ENCODE measurements at places on chromosomes 11 and 22.

- DNase-seq = no peak
These were observed 802 bp upstream of the PIM3 start for GRCh38 chr22:49959782-49960158.

- no peak for DNase-seq
These were observed 98.4 kb downstream of the ZNF280B start for GRCh38 chr22:22410121-22410520.

DNA sequence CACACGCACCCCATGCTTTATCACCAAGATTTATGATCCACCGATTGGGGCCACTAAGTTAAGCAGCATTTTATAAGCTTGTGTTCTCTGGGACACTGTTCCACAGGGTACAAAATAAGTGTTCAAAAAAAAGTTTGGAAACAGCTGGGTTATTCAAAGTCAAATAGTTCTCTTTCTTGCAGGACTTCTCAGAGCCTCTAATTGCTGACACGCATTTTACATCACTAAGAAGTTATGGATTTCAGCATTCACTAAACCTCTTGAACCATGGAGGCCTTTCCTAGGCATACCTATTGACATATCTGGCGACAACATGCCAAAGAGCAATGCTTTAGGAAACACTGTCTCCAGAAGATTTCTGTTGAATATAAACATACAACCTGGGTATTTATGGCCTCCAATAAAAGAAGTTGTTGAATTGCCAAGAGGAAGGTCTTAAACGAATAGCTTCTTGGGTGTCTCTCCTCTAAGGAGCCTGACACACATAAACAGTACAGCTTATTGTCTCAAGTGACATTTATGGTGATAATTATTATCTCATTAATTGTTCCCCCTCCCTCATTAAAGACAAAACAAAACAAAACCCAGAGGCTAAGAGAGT is 147.1 kb upstream of the ARHGAP20 start:
- DNase-seq = no peak

- no peak for DNase-seq
These were observed 179.8 kb downstream of the NAV2 start for GRCh38 chr11:19892387-19892786.

GRCh38 chr11:2725368-2726300 is 25.8 kb upstream of the KCNQ1OT1 start:
- no peak for DNase-seq

DNA sequence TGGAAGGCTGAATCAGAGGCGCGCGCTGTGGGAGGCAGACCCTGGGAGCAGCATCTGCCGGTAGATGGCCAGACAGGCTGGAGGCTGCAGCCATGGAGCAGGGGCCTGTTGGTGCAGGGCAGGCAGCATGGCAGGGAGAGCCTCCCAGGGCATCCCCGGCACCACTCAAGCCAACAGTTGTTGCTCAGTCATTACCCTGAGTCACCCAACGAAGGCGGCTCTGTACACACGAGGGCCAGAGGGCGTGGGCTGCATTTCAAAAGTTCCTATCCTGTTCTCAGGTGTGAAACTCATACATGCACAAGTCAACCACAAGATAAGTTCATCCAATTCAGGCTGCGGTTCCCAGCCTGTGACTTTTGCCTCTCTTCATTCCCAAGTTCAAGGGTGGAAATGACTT is 2.6 kb downstream of the ANO1 start:
- DNase-seq = no peak

GRCh38 chr11:117090111-117090706 is 8.0 kb downstream of the SIK3 start:
- no peak for DNase-seq

GRCh38 chr11:94768602-94769541 is 716 bp downstream of the AMOTL1 start:
- no peak for DNase-seq

DNA sequence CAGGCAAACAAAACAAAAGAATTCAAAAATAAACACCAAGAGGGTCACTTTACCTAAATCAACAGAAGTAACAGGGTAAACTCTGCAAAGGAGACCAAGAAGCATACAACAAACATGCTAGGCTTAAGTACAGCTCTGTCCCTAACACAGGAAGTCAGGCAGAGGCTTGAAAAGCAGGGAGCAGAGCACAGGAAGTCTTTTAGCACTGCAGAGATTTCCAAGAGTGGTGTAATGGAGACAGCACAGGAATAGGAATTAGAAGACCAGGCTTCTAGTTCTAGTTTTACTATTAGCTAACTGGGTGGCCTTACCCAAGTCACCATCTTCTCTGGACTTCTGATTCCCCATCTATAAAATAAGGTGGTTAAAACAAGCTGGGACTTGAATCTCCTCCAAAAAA is 1.9 kb downstream of the RBFOX2 start:
- no peak for DNase-seq

DNA sequence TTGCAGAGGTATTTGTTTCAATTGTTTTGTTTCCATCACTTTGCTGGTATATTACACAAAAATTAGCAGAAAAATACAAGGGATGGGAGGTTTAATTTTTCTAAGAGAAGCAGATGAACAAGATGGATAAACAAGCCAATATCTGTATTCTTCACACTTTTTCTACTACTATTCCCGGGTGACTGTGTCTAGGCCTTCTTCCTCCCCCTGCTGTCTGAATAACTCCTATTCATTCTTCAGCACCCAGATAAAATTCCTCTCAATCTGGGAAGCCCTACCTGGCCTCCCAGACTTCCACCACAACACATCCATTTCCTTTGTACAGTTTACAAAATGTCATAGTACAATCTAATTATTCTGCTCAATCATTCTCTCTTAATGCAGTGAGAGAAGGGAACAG is 666.6 kb upstream of the TENM4 start:
- DNase-seq = no peak

- DNase-seq = no peak
These were observed 108.5 kb downstream of the TP53I11 start for GRCh38 chr11:44842220-44842619.

- no peak for DNase-seq
These were observed 5.2 kb upstream of the OLFML1 start for GRCh38 chr11:7480113-7480512.

DNA sequence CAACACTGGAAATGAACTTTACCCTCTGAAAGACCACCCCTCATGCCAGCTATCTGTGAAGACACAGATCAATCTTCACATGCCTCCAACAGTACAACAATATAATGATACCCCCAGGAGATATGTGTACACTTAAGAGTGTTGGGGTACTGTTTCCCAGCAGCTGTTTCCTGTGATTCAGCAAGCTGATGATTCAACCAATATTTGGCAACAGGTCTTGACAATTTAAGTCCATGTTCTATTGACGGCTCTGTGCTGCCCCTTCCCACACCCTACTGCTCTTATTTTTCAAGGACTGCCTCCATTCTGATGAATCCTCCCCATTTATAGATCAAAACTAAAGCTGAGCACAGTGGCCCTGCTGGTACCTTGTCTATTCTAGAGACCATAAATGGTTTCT is 6.6 kb downstream of the SNX19 start:
- DNase-seq = no peak

- DNase-seq = no peak
These were observed 56.9 kb downstream of the ABTB2 start for GRCh38 chr11:34300926-34301295.

- DNase-seq = no peak
These were observed 3.1 kb downstream of the CBX6 start for GRCh38 chr22:38868886-38869381.

- DNase-seq = no peak
These were observed 29.9 kb upstream of the MALAT1 start for GRCh38 chr11:65468874-65469333.

DNA sequence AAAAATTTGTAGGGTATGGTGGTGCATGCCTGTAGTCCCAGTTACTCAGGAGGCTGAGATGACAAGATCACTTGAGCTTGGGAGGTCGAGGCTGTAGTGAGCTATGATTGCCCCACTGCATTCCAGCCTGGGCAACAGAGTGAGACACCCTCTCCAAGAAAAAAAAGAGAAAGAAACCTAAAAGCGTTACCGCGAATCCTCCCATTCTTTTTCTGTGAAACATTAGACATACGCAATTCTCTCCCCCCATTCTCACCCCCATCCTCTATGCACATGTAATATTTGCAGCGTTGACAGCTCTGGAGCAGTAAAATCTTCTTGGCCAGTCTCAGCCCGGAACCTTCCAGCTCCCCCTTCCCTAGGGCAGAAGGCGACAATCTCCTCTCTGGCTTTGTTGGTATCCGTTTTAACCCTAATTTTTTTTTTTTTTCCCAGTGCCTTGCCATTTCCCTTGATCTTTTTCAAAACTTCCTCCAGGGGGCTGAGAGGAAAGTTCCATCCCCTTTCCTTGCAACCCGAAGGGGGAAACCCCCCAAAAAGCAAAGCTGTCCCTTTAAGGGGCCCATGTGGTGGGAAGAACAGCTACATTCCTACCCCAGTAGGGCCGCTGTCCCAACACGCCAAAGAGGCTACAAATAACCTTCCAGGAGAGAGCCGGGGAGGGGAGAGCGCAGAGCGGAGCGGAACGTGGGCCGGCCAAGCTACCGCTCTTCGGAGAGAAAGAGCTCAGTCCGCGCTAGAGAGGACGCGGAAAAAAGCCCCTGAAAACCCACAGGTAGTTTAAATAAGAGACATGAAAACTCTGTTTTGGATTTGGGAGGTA is 1.9 kb downstream of the LRP4 start:
- DNase-seq = no peak

DNA sequence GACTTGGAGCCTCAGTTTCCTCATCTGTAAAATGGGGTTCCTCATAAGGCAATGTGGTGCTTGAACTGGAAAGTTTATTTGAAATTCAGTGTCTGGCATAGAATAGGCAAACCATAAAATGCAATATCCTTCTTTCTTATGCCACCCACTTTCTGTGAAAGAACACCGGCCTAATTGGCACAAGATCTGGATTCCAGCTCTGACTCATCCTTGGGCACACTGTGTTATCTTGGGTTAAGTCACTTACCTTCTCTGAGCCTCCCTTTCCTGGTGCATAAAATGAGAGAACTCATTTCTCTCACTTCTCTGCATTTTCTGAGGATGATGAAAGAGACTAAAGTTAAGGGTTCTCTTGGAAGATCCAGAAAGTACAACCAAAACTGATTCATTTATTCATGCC is 5.1 kb downstream of the INSC start:
- no peak for DNase-seq

- no peak for DNase-seq
These were observed 2.5 kb downstream of the SLC22A25 start for GRCh38 chr11:63240791-63241379.

GRCh38 chr22:44157916-44158618 is 22.7 kb upstream of the PARVG start:
- DNase-seq = no peak

- no peak for DNase-seq
These were observed 7.8 kb downstream of the TTC38 start for GRCh38 chr22:46275455-46276122.

GRCh38 chr11:15795378-15795777 is 561.0 kb downstream of the SOX6 start:
- DNase-seq = no peak

DNA sequence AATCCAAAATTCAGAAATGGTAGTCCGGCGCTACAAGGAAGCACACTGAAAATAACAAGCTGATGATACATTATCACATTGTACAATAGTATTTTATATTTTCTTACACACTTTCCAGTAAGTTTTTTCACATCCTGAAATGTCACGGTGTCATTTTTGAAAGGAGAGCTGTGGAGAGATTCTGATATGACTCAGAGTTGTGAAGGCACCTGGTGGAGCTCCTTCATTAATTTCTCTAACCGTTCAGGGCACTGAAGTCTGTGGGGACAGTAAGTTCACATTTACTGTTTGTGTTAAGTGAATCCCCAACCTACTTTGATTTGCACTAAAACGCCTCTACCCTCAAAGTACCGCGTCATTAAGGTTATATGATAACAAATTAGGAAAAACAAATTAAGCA is 13.3 kb downstream of the LDHAL6A start:
- no peak for DNase-seq

GRCh38 chr11:41306431-41306830 is 153.0 kb downstream of the LRRC4C start:
- no peak for DNase-seq

- no peak for DNase-seq
These were observed 10.6 kb downstream of the BCO2 start for GRCh38 chr11:112185883-112186282.

All from NCI-H2081 treated with DMSO at 0.1 percent for 48 hours (cell line).